Activated CD4-positive, CD25-positive, alpha-beta regulatory T cell treated with anti-CD3 and anti-CD28 coated beads, Interleukin-2, amount 50 U/mL, for 16 hours (primary cell): ENCODE measurements at places on chromosomes 3 and 15.

DNA sequence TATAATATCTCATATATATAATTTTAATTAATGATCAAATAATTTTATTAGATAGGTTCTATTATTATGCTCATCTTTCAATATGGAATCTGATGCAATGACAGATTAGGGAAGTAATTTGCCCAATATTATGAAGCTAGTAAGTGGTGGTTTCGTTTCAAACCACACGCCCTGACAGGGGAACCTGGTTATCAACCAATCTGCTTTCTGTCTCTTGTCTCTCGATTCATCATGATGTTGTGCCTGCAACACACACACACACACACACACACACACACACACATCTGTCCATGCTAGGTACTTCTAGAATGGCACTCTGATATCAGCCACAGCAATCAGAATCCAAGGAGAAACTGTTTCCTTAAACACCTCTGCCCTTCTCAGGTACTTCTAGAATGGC is 128.4 kb downstream of the ZBBX start:
- no peak for DNase-seq

GRCh38 chr15:78265137-78265460 is 737 bp downstream of the DNAJA4 start:
- no peak for DNase-seq

- no peak for DNase-seq
Observed at GRCh38 chr3:36740787-36741186, 23.6 kb downstream of the DCLK3 start.

DNA sequence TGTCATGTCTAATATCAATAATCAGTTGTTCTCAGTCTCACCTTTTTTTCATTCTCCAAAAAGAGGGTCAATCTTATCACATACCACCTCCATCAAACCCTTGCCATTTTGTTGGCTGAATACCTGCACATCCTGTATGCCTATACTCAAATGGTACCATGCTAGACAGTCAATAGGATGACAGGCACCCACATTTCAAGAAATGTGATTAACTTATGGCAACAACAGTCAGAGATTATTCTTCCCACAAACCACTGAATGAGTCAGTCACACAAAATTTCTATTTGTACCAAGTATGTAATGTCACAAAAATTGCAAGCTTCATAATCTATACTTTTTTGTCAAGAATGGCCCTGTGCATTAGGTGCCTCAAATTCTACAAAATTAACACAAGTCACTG is 5.1 kb upstream of the SLC27A2 start:
- no peak for DNase-seq

DNA sequence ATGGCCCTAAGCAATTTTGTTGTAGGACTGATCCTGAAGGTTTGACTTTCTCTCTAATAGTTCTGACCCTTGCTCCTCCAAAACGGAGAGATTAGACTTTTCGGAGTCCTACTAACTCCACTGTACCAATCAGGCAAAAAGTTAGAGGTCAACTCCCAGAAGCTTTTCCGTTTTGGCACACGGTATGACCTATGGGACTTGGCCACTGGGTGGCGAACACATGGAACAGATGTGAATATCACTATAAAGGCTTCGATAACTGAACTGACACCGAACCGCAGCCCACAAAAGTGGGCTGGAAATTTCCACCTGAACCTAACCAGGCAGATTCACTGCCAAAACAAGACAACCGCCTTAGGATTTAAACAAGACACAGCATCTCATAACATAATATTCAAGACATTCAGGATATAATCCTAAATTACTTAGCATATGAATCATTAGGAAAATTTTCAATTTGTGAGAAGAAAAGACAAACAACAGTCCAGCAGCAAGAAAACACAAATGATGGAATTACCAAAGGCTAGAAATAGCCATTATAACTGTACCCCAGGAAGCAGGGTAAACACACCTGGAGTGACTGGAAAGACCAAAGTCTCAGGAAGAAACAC is 12.2 kb upstream of the TM2D3 start:
- DNase-seq = no peak

- no peak for DNase-seq
Observed at GRCh38 chr3:112308151-112308911, 14.3 kb upstream of the SLC9C1 start.

- DNase-seq = no peak
Observed at GRCh38 chr15:101675015-101675414, 22.8 kb upstream of the TM2D3 start.

DNA sequence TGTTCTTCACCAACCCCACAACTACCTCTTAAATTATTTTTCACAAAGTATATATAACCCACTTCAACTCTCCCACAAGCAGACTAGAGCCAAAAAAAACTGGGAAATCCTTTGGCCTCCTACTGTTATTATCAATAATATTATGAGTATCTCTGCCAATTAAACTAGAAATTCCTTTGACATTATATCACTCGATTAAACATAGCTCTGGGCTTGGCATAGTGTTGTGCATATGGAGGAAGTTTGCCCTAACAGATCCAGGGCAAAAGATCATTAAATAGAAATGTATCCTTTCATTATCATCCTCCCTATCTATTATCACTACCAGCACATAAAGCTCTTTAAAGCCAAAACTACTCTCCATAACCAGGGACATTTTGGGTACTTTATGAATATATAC is 74.9 kb downstream of the OSBPL10 start:
- no peak for DNase-seq

- DNase-seq = no peak
Observed at GRCh38 chr3:38907426-38907825, 91.4 kb upstream of the SCN10A start.

GRCh38 chr3:182972387-182972786 is 8.0 kb downstream of the DCUN1D1 start:
- no peak for DNase-seq

DNA sequence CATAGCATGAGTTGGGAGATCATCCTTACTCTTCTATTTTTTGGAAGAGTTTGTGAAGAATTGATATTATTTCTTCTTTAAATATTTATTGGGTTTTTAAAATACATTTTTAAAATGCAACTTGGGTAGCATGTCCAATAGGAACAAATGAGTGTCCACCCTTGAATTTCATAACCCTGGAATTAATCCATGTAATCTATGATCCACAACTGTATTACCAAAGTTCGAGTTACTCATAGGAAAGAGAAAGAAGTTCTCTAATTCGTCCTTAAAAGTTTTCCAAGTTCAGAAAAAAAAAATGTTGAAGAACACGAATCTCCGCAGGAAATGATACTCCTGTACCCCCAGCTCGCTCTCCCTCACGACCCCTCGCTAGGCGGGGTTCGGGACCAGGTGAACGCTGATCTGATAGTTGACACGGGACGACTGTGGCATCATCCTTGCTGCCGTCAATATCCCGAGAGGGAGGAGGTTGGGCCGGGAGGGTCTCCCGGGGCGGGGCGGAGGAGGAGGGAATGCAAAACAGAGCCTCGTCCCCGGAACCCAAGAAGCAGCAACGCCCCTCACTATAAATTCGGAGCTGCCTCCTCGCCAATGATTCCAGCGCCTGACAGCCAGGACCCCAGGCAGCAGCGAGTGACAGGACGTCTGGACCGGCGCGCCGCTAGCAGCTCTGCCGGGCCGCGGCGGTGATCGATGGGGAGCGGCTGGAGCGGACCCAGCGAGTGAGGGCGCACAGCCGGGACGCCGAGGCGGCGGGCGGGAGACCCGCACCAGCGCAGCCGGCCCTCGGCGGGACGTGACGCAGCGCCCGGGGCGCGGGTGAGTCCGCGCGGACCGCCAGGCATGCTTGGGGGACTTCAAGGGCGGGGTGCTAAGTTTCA is at the start of gene AGTR1:
AGTR1 (plus strand) TSS at position 598 of the 884 bp plus-strand sequence. CDS start 43,133 bp downstream, outside the sequence.
- DNase-seq = no peak

DNA sequence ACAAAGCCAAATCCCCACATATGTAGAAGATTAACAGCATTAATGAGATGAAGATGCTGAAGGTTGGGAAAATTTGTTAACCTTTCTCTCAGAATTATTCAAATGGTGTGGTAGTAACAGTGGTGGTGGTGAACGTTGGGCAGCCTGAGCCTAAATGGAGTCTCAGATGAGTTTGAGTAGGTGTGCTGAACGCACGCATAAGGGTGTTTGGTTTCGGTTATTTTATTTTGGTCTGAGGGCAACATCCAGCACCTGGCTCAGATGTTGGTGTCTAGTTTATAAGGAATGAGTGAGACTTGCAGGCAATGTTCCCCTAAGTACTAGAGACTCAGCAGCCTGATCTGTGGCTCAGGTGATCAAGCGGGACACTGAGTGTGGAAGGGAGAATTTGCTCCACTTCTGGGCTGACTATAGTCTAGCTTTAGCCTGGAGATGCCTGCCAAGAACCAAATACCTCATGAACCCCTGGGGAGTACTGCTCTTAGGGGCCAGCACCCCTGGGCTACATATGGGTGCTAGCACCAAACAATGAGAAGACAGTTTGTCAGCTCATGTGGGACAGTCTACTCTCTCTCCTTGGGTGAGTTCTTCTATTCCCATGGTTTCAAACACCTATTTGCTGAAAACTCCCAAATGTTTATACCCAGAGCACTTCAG is 39.5 kb upstream of the ATP2C1 start:
- DNase-seq = no peak

DNA sequence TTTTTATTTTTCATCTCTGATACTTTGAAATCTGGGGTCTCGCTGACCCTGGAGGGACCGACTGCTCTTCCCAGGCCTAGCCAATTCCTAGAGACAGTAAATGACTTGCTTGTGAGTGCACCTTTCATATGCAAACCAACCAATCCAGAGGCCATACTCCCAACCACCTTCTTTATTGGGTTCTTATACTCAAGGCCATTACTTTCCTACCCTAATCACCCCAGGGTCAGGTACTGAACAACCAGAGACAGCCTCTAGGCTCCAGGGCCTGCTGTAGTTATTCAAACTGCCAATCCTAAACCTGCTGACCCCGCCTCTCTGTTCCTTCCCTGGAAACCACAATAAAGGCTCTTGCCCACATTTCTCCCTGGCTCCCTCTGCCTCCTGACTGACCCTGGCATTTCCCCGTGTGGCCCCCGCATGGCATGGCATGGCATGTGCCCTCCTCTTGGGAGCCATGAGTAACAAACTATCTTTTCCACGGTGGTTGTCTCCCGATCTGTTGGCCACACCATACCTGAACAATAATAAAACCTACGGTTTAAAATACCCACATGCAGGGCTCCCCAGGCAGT is 42.9 kb downstream of the ADCY5 start:
- no peak for DNase-seq

DNA sequence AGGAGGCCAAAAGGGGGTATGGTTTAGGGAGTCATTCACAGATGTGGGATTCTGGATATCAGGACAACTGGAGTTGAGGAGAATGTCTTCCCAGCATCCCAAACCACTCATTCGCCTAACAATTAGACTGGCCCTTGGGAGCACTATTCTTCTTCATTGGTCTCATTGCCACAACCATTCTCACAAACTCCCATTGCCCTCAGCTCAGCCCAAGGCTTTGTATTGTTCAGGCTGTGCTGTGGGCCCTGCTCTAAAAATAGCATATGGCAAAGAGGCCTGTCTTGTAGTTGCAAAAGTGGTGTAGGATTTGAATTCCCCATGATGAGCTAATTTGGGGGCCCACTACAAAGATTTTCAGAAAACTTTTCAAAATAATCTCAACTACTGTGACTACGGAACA is 6.3 kb upstream of the ADAMTS9 start:
- DNase-seq = no peak

- DNase-seq = no peak
Observed at GRCh38 chr3:149186721-149187120, 34.9 kb downstream of the CP start.

- no peak for DNase-seq
Observed at GRCh38 chr3:133269393-133269792, 130.5 kb upstream of the BFSP2 start.

- DNase-seq = no peak
Observed at GRCh38 chr3:6251612-6252400, 609.1 kb upstream of the GRM7 start.

DNA sequence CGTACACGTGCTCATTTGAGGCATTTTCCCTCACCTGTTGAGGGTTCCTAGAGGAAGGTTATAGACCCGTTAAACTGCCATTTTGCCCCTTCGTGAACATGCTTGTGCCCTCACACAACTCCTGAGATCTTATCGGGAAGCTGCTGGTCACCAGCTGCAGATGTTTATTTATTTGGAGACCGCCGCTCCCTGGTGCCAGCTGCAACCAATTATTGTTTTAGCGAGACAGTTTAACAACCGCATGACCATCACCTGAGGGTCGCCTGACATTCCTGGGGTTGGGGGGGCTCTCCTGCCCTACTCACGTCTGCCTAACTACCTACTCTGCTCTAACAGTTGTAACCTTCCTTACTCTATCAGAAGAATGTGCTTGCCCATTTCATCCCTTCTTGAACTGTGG is 292.5 kb downstream of the MCTP2 start:
- DNase-seq = no peak
